ENCODE measurements at places on chromosomes 2 and 18. TPM values are rescaled to one million over a fixed set of nuclear protein-coding genes. Genes with fewer than 3 reads are reported as not detected.
A peak's percentile ranks its signal among the peaks of the same experiment; 100 is the strongest.

Gene SKA1
- 21.8 TPM for total RNA-seq

Gene TRIM43
- total RNA-seq: not detected

Gene IKZF2
- 1.8 TPM for total RNA-seq

Gene C2orf42
- 13.2 TPM for total RNA-seq

Gene RAX
- total RNA-seq: not detected

Gene TDRD15
- not detected for total RNA-seq

Gene YES1
- 148 TPM for total RNA-seq

Gene RGPD3
- total RNA-seq: 0.21 TPM

Gene IL18R1
- total RNA-seq: not detected

Gene LAMA1
- 7.2 TPM for total RNA-seq

Gene ADAM23
- 4.9 TPM for total RNA-seq

Gene TTR
- not detected for total RNA-seq

Gene CAPN13
- not detected for total RNA-seq

Gene FEZ2
- 190 TPM for total RNA-seq

Gene MARCO
- not detected for total RNA-seq

DNA sequence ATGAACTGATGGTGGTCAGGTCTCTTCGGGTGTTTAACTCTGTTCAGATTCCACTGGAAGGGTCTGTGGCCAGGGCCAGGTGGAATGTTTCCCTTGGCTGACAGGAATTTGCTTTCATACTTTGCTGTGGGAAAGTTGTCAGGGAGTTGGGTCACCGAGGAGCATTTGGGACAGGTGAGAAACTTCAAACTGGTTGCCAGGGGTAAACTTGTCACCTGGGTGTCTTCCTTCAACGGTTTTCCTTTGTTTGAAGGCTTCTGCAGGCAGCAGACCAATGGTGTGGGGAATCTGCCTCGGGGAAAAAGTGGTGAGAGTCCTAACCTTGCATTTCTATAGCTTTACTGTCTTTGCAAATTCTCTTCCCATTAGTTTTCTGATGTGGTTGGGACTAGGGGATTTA, 92.2 kb downstream of the TGFA start:
- DNase-seq: no peak

DNA sequence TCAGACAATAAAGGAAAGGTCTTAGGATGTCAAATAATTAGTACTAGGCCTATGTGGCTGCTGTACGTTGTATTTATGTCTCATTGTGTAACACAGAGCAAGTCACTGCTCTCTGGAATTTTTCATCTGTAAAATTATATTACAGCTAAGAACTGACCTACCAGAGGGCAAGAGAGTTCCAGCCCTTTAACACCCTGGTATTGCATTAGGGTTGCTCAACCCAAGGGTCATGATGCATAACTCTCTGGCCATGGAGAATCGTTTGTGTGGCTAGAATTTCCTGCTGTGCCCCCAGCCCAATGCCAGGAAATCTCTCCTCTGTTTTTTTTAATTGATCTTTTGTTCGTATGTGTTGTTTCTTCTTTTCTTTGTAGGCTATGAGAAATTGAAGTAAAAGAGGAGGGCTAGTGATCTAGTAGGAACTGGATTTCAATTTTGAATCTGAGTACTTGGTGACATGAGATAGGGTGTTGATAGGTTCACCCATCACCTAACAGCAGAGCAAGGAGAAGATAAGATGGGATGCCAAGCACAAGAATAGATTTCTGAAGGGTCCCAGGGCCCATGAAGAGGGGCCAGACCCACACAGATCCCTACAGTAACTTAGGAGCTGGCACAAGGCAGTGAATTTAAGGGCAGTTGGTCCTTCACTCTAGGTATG, 571.2 kb upstream of the TNP1 start:
- no peak for DNase-seq

DNA sequence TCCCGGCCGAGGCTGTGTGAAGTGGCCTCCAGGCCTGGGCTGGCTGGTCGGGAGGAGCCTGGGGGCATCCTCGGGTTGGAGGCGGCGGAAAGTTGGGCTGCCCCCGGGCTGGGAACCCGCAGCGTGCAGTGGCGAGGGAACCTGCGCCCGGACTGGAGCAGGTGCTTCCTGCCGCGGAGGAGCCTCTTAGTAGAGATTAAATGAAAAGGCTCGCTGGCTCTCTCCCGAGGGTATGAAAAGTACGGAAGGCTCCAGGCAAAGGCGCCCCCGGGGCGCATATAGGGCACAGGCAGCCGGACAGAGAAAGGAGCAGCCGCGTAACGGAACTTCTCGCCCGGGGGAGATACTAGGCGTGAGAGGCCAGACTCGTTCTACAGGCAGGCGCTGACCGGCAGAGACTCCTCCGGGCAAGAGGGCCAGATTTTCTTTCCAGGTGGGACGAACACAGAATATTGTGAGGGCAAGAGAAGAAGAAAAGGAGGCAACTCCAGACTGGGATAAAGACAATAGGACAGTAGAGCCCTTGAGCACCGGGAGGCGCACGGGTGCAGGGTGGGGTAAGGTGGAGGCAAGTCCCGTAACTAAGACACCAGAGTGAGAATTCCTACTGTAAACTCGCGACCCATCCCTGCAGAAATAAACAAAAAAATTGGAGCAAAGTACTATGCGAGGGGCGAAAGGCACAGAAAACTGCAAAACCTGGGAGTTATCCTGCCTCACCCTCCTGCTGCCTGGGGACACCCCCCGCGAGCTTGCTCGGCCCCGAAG, 816 bp downstream of the CDH2 start:
- peak; percentile 31 for DNase-seq

GRCh38 chr2:98050070-98050469, 36.9 kb upstream of the VWA3B start:
- DNase-seq: no peak

DNA sequence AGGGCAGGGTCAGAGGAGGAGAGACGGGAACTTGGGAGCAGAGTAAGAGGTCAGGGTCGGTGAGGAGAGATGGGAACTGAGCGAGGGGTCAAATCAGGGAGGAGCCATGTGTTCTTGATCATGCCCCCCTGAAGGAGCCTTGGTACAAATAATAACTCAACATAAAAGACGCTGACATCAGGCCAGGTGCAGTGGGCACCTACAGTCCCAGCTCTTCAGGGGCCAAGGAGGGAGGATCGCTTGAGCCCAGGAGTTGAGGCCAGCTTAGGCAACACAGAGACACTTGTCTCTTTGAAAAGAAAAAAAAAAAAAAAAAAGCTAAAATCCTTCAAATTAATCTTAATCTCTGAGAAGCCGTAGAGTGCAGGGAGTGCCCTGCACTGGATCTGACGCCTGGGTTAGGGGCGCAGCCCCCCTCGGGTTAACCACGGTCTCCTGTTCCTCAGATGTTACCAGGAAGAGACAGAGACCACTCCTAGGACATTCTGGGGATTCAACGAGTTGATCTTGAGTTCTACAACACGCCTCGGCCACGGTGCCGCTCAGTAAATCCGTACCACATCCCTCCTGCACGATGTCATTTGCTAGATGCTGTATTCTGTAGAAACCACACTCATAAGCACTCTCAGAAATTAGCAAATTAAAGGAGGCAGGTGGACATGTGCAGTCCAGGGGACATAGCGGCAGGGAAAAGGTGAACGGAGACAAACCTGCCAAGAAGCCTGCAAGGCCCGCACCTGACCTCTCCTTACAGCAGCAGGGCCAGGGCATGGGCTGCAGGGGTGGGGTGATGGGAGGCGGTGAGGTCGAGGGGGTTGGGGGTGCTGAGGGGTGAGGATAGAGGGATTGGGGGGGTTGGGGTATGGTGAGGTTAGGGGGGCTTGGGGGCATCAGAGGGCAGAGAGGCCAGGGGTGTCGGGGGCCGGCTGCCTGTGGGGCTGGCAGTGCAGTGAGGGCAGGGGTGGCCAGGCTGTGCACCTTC, 29.2 kb downstream of the SLC66A2 start:
- DNase-seq: no peak

DNA sequence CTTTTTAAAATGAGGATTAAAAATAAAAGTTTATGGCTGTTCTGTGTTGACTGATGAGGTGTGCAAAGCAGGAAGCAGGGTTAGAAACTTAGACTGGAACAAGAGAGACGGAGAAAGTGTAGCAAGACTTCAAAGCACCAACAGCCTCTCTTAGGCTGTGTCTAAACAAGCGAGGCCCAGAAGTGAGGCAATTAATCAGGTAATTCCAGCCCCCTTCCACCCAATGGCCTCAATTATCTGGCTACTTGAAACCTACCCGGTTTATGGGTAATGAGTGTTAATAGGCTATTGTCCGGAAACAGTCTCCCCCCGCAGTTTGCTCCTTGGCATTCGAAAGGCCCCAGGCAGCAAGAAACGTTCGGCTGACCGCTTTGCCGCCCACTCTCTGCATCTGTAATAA, 171.7 kb upstream of the MYCN start:
- no peak for DNase-seq

DNA sequence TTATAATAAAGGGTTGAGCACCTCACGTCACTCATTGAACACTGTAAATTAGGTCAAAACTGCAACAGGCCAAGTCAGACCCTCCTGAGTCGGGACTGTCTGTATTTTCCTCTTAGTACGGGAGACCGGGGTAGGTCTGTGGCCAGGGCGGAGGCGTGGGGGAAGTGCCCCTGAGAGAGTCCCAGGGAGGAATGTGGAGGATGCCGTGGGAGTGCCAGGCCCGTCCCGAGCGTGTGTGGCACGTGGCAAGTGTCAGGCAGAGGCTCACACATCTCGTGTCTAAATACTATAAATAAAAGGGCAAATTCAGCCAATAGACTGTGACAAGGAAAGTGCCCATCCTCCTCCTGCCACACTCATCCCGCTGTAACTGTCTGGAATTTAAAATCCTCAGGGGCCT, 6.3 kb upstream of the HDAC4 start:
- no peak for DNase-seq

DNA sequence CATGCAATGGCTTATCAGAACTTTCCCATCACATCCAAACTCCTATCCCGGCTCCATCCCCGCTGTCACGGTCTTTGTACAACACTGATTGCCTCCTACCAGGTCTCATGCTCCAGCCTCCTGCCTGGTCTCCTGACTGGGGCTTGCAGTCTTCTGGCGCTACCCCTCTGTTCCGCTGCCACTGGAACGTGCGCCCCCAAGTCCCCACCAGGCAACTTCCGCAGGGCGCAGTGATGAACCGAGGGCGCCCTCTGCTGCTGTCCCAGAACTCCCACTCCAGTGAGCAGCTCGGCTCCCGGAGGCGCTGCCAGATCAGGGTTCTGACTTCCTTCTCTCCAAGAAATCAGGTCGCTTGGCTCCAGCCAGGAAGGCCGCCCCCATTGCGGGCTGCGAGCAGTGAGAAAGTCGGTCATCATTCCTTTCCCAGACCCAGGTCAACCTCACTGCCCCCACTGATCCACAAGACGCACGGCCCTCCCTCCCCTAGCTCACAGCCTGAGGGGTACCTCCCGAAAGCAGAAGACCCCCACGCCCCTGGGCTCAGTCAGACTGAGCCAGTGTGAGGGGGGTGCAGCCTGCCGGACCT, 43.9 kb upstream of the RAB11FIP5 start:
- DNase-seq: peak; percentile 55

GRCh38 chr2:240586919-240587800, 626 bp downstream of the CAPN10 start:
- DNase-seq: no peak

DNA sequence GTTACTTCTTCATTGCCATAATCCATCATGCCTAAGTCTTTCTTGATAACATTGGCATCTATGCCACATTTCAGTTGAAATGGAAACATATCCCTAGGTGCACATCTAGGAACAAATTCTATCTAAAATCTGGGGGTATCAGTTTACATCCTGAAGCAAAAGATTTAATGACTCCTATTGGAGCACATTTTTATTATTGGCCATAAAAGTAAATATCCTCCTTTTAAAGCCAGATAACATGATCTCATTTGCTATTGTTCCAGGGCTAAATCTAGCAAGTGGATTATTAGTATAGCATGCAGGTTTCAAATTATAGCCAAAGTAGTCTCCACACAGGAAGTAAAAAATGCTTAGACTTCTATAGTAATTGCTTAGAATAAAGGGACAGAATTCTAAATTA, 193.2 kb downstream of the CDH2 start:
- no peak for DNase-seq

GRCh38 chr2:179646862-179647587, 214.4 kb downstream of the ZNF385B start:
- no peak for DNase-seq

GRCh38 chr2:134372611-134373131, 118.8 kb downstream of the MGAT5 start:
- peak; percentile 70 for DNase-seq

DNA sequence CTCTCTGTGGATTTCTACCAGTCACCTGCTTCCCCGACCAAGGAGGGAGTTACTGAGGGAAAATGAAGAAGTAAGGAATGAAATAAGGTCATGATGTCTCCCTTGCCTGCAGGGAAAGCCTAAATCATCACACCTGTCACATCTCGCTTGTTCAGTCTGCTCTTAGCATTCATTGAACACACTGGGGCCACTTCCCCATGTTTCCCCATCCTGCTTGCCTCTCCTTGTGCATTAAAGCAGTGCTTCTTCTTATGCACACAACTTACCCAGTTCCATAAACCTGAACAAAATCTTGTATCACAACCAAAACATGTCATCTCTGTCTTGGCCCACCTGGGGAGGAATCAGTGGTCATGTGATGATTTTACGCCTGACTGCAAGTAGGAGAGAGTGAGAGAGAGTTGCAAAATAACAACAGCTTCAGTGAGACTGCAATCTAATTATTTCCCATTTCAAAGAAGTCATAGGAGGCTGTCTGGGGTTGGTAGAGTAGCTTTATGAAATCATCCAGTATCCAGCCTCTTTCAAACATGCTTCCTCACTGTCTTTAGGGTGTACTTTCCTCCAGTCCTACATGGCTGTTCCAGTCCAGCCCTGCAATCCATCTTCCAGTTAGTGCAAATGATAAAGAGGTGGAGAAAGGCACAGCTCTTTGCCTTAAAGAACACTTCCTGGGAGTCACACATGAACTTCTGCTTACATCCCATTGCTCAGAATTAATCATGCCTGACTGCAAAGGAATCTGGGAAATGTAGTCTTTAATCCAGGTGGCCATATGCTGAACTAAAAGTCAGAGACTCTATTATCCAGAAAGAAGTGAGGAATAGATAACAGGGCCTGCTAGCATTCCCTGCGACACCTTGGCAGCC, 220.1 kb downstream of the HAUS1 start:
- peak; percentile 39 for DNase-seq

Data from A172 (cell line).